ENCODE measurements at places on chromosomes 5 and 9.

GRCh38 chr9:91833878-91834255, 116.2 kb downstream of the ROR2 start:
- DNase-seq, result no peak

DNA sequence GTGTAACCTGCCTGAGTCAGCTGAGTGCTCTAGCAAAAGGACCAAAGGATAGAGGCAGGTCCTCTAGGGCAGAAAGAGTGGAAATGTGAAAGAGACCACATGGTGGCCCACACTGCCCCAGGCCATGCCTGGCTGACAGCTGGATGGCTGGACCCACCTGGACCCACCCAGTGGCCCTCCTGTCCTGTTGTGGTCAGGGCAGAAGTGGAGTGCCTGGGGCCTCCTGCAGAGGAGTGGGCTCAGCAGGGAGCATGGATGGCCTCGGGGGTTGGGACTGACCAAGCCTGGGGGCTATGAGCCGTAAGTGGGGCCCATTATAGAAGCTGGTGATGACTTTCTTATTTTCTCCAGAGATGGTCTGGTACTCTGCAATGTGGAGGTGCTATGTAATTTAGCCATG, 55.7 kb upstream of the FAM120AOS start:
- DNase-seq, result no peak

- DNase-seq, result peak; percentile 14
Observed at GRCh38 chr5:84274585-84275468, 109.9 kb downstream of the EDIL3 start.

DNA sequence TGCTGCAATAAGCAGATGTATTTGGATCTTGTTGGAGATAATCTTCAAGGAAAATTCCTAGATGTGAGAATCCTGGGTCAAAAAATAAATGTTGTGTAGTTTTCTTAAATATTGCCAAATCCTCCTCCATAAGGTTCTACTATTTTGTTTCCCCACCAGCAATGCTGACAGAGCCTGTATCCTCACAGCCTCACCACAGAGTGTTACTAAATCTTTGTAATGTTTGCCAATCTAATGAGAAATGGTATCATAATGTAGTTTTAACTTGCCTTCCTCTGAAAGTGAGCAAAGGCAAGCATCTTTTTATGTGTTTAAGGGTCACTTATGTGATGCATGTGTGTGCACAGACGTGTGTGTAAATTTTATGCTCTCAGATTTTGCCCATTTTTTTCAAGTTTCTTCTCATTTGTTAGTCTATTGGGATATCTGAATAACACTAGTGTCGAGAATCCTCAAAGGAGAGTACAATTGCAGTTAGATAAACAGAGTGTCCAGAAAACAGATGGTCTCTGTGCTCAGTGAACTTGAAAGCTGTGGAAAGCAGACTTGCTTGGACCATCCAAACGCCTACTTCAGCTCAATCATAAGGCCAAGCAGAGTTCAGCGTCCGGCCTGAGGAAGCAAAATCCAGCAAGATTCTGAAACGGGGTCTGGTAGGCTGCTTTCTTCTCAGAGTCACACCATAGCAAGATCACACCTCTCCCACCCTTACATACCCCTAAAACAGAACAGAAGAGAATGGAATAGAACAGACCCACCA, 35.7 kb upstream of the UGT3A1 start:
- no peak for DNase-seq

- no peak for DNase-seq
Observed at GRCh38 chr9:20553558-20554149, 68.6 kb downstream of the MLLT3 start.

- no peak for DNase-seq
Observed at GRCh38 chr9:95065224-95065623, 252.3 kb downstream of the FANCC start.

- DNase-seq, result peak; percentile 84
Observed at GRCh38 chr5:177111720-177112394, 21.7 kb upstream of the NSD1 start.

DNA sequence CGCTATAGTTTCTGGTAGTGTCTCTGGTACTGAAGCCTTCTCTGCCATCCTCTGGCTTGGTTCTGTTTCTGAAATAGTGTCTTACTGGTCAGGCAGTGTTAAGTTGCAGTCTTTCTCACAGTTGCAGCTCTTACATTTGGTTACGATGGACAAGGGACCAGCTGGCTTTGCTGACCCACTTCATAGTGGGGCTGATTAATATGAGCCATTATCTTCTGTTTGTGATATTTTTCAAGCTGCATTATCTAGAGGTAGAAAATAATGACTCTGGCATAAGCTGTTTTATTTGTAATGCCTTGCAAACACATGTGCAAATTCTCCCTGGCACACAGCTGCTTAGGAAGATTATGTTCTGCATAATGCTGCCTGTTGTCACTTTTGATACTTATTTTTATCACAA, 199.1 kb downstream of the KDM4C start:
- no peak for DNase-seq

GRCh38 chr5:59661954-59662615, 231.4 kb downstream of the PDE4D start:
- no peak for DNase-seq

DNA sequence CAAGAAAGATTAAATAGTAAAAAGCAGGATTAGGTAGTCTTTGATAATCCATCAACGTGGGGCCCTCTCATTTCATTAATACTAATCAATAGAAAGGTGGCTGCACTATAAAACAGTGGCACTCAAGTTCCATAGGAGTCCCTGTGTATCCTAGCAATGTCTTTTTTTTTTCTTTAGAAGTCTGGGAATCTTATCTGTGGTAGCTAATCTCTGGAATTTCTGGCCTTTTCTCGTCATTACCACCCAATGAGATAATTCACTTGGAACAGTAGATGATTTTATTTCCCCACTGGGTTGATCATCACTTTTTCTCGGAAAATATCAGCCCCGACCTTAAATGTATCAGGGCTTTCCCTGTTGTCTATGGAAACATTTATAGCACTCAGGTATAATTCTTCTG, 86.8 kb upstream of the CDH6 start:
- no peak for DNase-seq

- DNase-seq, result no peak
Observed at GRCh38 chr5:177431317-177432142, 5.1 kb downstream of the GRK6 start.

DNA sequence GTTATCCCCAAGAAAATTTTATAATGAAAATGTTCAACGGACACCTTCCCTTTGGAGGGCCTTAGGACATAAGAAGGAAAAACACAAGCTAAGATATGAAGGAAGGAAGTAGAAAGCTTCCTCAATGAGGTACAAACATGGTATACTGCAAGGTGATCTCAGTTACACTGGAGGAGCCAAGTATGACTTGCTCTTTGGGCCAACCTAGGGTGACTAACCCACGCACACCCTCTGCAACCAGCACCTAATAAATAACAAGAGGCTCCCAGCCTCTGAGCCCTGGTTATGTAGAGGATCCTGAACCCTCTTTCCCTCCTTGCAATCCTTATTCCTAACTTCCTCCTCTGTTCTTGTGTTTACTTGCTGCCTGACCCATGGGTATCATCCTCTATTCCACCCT, 38.3 kb upstream of the KCNV2 start:
- DNase-seq, result no peak

DNA sequence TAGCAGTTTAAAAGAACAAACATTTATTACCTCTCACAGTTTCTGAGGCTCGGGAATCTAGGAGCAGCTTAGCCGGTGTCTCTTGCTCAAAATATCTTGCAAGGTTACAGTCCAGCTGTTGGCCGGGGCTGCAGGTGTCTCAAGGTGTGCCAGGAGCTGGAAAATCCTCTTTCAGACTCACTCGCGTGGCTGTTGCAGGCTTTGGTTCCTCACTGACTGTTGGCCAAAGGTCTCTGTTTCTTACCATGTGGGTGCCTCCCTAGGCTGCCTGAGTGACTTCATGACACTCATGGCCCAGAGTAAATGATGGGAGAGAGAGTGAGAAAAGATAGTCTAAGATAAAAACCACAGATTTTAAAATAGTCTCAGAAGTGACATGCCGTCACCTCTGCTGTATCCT, 43.8 kb downstream of the AOPEP start:
- no peak for DNase-seq

GRCh38 chr5:134090522-134090921, 24.0 kb upstream of the TCF7 start:
- no peak for DNase-seq

- no peak for DNase-seq
Observed at GRCh38 chr5:163185315-163185714, 252.1 kb upstream of the CCNG1 start.

- DNase-seq, result no peak
Observed at GRCh38 chr9:132439153-132439552, 29.1 kb downstream of the CFAP77 start.

- no peak for DNase-seq
Observed at GRCh38 chr5:55771175-55771655, 33.4 kb downstream of the DDX4 start.

DNA sequence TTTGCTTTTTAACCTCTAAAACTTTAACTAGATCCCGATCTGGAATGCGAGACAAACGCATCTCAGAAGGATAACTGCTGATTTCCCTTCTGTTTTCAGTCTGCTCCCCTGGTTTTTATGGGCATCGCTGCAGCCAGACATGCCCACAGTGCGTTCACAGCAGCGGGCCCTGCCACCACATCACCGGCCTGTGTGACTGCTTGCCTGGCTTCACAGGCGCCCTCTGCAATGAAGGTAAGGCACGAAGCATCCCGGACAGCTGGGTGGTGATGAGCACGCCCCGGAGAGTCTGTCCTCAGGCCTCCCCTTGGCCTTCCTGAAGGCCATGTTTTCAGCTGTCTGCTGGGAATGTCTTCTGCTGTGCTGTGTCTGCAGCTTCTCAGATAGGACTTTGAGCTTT, 82.9 kb upstream of the PRRC1 start:
- DNase-seq, result no peak

GRCh38 chr5:63953217-63953616, 9.0 kb downstream of the HTR1A start:
- no peak for DNase-seq

DNA sequence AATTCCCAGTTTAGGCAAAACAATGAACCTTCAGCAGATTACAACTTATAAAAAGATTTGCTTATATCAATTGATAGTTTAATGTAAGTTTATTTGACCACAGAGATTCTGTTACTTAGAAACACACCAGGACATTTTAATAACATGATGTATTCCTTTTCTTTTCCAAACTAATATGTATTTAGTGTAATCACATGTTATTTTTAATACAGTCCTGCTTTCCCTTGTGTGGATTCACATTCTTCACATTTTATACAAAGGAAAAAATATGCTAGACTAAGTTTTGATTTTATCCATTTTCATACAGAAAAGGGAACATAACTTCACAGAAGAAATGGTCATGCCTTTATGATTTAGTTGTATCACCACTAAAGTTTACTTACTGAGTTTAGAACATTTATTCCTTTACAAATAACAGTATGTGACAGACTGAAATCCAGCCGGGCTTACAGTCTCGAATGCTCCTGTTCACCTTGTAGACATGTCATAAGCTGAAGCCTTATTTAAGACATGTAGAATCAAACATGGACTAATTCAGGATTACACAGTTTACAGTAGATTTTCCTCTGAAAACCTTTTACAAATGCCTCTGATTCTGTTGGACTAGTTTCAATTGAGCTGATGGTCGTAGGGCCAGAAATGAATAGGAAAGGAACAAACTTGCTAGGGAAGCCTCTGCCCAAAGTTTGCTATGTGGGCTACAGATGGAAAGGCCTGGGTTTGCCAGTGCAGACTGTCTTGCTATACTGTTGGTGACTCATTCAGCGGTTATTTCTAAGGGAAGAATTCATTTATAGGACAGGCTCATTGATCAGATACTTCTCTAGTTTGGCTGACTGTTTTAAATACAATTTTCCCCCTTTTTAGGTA, 6.6 kb upstream of the ASPN start:
- no peak for DNase-seq

GRCh38 chr5:108720391-108720790, 27.3 kb upstream of the FER start:
- DNase-seq, result no peak

DNA sequence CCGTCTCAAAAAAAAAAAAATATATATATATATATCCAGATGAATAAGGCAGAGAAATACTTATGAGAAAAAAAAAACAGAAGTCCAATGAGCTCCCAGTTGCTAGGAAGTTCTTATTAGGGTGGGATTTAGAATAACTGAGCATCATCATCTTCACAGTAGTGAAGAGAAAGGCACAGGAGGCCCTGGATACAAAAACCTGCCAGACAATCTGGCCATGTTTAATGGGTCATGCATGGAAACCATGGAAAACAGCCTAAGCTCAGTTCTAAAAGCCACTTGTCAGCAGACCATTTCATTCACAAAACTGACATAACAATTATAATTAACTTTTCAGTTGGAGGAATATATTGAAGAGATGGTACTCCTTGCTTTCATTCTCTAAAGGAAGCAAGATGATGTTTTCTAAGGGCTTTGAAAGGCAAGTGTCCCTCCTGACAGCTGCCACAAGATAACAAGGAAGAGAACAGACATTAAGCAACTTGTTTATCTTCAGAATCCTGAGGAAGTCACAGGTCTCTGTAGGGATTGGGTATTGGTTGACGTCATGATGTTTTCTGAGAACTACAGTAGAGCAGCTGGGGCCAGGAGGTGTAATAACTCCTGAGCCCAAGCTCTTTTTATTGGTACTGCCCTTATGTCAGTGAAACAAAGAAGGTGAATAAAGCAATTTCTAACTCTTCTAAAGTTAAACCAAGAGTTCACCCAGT, 463.1 kb downstream of the DMAC1 start:
- peak; percentile 20 for DNase-seq

GRCh38 chr5:68396722-68397121, 181.2 kb downstream of the PIK3R1 start:
- DNase-seq, result peak; percentile 11

- DNase-seq, result no peak
Observed at GRCh38 chr5:41527201-41527779, 16.9 kb upstream of the PLCXD3 start.

GRCh38 chr5:43039471-43040286, 440 bp downstream of the ANXA2R start:
- DNase-seq, result peak; percentile 58

DNA sequence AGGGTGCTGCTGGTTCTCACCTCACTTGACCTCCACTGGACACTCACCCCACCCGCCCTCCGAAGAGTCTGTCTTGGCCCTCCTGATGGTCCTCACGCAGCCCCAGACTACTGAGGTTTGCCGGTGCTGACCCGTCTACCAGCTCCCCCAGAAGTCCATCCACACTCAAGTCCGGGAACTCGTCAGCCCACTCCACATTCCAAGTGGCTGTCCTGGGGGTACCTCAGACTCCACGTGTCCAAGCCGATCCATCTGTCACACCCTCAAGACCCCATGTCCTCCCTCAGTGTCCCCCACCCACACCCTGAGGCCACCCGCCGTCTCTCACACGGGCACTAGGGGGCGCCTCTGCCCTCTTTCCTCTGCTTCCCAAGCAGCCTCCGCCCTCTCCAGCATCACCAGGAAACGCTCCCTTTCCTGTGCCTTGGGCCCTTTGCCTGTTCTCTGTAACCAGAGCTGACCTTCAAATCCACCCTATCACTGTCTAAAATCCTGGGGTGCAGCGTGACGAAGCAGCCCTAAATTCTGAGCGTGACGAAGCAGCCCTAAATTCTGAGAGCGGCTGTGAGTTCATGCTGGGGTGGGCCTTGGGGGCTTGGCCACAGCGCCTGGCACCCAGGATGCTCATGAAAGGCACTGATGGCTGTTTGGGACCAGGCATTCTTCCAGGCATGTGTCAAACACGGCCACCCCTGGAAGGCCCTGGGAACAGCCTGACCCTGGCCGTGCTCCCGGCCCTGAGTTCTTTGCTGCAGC, 95.7 kb downstream of the KCNT1 start:
- peak; percentile 79 for DNase-seq

GRCh38 chr5:5331848-5332247, 90.6 kb upstream of the ICE1 start:
- no peak for DNase-seq
